ENCODE measurements at places on chromosomes 5 and 9. TPM values are rescaled to one million over a fixed set of nuclear protein-coding genes. Genes with fewer than 3 reads are reported as not detected.

Gene CHSY3
- total RNA-seq = 28.3 TPM

Gene PCDHAC1
- total RNA-seq = 1.2 TPM

Gene SH3GL2
- total RNA-seq = not detected

GRCh38 chr5:118461436-118461835, 526.9 kb downstream of the DTWD2 start:
- DNase-seq = no peak

- no peak for DNase-seq
These were observed 68.6 kb downstream of the SH3PXD2B start for GRCh38 chr5:172385707-172386106.

DNA sequence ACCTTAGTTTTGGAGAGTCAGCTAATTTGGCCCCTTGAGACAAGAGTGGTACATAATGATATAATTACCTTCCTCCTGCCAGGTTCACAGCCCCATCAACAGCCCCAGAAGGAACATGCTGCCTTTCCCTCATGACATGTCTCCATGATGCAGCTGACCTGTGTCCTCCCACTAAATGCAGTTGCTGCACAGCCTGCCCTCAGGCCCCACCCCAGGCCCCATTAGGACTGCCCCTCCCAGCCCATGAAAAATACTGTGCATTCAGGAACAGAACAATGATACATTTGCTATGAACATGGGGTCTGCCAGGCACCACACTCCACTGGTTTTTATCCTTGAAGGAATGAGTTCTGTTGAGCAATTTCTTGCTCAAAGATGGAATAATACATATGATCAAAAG, 176.4 kb downstream of the C5orf15 start:
- DNase-seq = no peak

DNA sequence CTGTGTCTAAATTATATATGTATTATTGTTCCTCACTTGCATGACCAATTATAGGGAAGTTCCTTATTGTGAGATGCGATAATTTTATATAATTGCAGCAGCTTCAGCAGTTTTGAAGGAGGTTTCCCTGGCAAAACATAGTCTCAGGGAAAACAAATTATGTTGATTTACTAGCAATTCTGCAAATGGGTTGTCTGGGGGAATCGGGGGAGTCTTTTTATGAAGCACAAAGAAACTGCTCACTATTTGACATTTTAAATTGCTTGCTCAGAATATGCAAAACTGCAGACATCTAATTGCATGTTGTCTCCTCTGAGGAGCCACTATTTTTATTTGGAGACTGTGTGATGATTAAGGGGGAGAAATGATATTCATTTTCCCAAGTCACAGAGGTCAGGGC, 361.6 kb downstream of the YTHDC2 start:
- DNase-seq = no peak

DNA sequence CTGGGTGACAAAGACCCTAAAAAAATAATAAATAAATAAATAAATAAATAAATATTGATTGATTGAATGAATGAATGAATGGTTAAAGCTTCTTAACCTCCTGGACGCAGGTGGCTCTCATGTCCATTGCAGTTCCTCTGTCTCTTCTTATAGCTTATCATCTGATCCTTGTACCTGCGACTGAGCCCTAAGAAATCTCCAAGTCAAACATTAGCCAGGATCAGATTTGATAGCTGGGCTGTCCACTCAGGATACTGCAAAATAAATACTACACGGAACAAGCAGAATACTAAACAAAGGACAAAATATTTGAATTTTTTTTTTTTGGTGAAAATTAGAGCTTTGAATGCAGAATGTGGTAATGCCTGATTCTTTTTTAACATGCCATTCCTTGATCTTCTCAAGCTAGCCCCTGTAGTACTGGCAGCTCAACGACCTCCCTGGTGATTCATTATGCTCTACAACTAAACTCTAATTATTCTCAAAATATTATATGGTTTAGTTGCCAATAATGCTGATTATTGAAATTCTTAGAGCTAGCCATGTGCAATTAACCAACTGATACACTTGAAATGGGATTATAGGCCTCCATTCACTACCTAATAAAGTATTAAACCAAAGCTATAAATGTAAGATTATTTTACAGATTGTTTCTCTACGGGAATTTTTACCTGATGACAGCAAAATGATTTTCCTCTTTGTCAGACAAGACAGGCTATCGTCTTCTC, 9.9 kb upstream of the TMEM245 start:
- DNase-seq = no peak

DNA sequence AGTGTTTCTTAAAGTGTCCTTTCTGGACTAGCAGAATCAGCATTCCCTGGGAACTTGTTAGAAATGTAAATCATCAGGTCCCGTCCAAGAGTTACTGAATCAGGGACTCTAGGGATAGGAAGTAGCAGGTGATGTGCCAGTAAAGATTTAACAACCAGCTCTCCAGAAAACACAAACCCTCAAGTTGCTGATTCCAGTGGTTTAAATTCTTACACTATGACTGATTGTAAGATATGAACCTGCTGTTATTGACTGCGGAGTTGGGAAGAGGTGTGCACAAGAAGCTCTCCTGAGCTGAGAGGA, 39.1 kb upstream of the BASP1 start:
- DNase-seq = no peak

Data from thoracic aorta (tissue), 2 donors.